Esophagus muscularis mucosa (tissue), 4 donors: ENCODE measurements at places on chromosomes 1 and 21. TPM values are rescaled to one million over a fixed set of nuclear protein-coding genes. Genes with fewer than 3 reads are reported as not detected.

GRCh38 chr1:153985941-153986761 is at the start of gene RAB13:
RAB13 (minus strand) TSS chr1:153986339; CDS start chr1:153986236, 103 bp downstream.
- H3K4me1 ChIP-seq, result peaks cover 39% of the 10 kb centered on the region
- H3K36me3 ChIP-seq, result peaks cover 23% of the 10 kb centered on the region
- H3K4me3 ChIP-seq, result peak within 1 kb of the TSS; percentile 71
- DNase-seq, result peak; percentile 98
- H3K27ac ChIP-seq, result peak within 1 kb of the TSS; percentile 89

The RASSF5 gene
- 10.9 TPM for total RNA-seq

DNA sequence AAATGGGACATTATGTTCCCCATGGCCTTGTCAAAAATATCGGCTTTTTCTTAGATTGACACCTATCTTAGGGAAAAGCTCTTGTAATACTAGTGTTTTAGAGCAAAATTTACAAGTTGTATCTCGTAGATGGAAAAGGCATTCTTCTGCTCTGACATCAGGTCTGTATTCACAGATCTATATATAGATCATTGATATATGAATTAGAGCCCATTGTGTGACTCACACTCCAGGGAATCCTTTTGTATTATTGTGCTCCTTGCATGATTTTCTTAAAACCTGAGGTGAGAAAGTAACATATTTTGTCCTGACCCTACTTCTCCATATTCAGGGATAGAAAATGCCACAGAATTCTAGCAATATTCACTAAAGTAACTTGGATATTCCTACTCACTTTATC is 1160.8 kb upstream of the B3GALT2 start:
- H3K27ac ChIP-seq, result no peak overlapping the region
- no peak for DNase-seq
- H3K4me1 ChIP-seq, result no peaks in the 10 kb centered on the region
- H3K27me3 ChIP-seq, result no peaks in the 10 kb centered on the region

DNA sequence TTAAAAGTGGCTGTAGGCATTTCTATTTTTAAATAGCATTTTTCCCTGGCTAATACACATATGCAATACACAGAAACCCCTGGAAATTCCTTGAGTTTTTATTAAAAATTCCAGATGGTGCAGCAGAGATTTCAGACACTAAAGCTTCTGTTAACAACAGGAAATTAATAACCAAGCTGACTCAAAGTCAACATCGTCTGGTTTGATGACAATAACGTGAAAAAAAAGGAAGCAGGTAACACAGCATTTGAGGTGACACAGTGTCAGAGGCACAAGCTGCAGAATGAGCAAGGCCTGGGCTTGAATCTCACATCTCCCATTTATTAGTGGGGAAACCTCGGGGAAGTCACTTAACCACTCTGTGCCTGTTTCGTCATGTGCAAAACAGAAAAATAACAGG is 64.6 kb upstream of the GJB5 start:
- no peaks in the 10 kb centered on the region for H3K36me3 ChIP-seq
- DNase-seq, result no peak
- no peak overlapping the region for H3K4me3 ChIP-seq

DNA sequence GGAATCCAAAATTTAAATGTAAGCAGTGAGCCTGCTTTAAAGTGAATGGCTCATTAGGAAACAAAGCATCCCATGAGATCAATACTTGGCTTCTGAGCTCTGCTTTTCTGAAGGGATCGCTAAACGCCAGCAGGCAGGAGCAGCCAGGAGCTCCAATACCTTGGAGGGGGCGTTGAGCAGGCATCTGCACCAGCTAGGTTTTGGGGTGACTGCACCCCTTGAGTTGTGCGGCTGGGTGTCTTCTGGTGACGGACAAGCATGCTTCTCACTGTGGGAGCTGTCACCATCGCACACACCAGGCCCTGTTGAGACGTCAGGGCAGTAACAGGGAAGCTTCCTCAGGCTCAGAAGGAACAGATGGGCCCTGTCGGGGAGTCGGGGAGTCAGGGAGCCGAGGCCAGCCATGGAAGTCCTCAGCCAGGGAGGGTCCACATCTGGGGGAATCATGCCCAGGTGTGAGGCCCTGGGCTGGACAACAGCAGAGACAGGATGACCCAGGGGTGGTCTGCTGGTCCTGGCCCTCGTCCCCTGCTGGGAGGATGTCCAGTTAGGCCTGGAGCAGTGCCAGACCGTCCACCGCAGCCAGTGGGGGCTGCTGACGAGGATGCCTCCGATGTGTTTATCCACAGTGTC is 57.9 kb upstream of the ADARB1 start:
- no peaks in the 10 kb centered on the region for H3K27me3 ChIP-seq
- no peak overlapping the region for H3K27ac ChIP-seq
- H3K4me1 ChIP-seq, result peaks cover 54% of the 10 kb centered on the region
- H3K36me3 ChIP-seq, result no peaks in the 10 kb centered on the region
- DNase-seq, result no peak

GRCh38 chr1:209911746-209912145 is 26.3 kb upstream of the SYT14 start:
- H3K36me3 ChIP-seq, result no peaks in the 10 kb centered on the region
- H3K4me3 ChIP-seq, result no peak overlapping the region
- H3K27me3 ChIP-seq, result no peaks in the 10 kb centered on the region
- H3K4me1 ChIP-seq, result no peaks in the 10 kb centered on the region
- no peak overlapping the region for H3K27ac ChIP-seq
- DNase-seq, result no peak

GRCh38 chr1:55988963-55989452 is 590.4 kb downstream of the PLPP3 start:
- no peak for DNase-seq
- no peak overlapping the region for H3K27ac ChIP-seq

DNA sequence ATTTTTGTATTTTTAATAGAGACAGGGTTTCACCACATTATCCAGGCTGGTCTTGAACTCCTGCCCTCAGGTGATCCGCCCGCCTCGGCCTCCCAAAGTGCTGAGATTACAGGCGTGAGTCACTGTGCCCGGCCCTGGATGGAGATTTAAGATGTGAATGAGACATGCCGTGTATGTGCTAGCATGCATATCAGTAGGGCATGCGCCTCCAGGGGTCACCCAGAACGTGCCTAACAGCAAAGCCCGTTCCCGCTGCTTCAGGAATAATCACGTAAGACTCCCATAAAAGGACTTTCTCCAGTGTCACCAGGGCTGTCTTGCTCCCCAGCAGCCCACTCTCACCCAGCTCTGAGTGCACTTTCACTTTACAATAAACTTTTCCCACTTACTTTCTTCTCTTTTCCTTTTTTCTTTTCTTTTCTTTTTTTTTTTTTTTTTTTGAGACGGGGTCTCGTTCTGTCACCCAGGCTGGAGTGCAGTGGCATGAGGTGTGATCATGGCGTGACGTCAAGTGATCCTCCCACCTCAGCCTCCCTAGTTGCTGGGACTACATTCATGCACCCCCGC is 46.9 kb upstream of the DISP3 start:
- no peaks in the 10 kb centered on the region for H3K36me3 ChIP-seq
- peaks cover 43% of the 10 kb centered on the region for H3K27me3 ChIP-seq
- H3K4me1 ChIP-seq, result no peaks in the 10 kb centered on the region

GRCh38 chr21:44576025-44576420 is 2.5 kb downstream of the KRTAP10-4 start:
- DNase-seq, result peak; percentile 78
- no peak overlapping the region for H3K27ac ChIP-seq
- no peak overlapping the region for H3K4me3 ChIP-seq
- H3K27me3 ChIP-seq, result no peaks in the 10 kb centered on the region

DNA sequence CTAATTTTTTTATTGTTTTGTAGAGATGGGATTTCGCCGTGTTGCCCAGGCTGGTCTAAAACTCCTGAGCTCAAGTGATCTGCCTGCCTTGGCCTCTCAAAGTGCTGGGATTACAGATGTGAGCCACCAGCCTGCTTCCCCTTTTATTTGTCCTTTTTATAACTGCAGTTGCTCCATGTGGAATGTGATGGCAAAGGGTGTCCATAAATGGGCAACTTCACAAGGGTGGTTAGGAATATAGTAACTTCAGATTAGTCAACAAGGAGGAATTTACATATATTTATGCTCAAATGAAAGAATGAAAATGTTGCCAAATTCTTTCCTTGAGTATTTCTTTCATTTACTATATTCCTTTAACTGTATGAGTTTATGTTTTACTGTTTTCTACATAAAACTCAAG is 182.9 kb downstream of the BACH1 start:
- H3K36me3 ChIP-seq, result no peaks in the 10 kb centered on the region
- no peak for DNase-seq
- no peak overlapping the region for H3K4me3 ChIP-seq
- H3K4me1 ChIP-seq, result peaks cover 4% of the 10 kb centered on the region

DNA sequence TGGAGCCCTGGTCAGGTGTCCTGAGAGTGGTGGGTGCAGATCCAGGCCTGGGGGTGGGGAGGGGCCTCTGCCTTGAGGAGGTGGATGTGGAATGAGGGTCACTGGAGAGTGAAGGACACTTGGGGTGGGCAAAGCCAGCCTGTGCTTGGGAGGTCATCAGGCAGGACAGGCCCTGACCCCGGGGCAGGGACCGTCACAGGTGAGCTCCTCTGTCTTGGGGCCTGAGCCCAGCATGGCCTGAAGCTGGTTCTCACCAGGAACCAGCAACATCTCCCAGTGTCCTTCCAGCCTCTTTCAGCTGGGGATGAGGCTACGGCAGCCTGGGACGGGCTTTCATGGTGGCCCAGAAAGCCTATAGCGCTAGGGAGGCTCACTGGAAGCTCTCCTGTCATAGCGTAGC is 831 bp upstream of the KRTAP10-2 start:
- H3K4me1 ChIP-seq, result peaks cover 9% of the 10 kb centered on the region
- H3K27ac ChIP-seq, result no peak overlapping the region
- no peaks in the 10 kb centered on the region for H3K36me3 ChIP-seq
- peak; percentile 80 for DNase-seq
- no peak overlapping the region for H3K4me3 ChIP-seq
- H3K27me3 ChIP-seq, result peaks cover 57% of the 10 kb centered on the region

GRCh38 chr21:31875496-31876015 is 2.7 kb downstream of the HUNK start:
- no peak overlapping the region for H3K27ac ChIP-seq
- no peaks in the 10 kb centered on the region for H3K36me3 ChIP-seq
- DNase-seq, result no peak
- H3K27me3 ChIP-seq, result peaks cover 16% of the 10 kb centered on the region

GRCh38 chr21:17540530-17540929 is 27.7 kb downstream of the CXADR start:
- H3K27ac ChIP-seq, result no peak overlapping the region
- no peak overlapping the region for H3K4me3 ChIP-seq
- H3K27me3 ChIP-seq, result no peaks in the 10 kb centered on the region
- no peak for DNase-seq

- peaks cover 5% of the 10 kb centered on the region for H3K4me1 ChIP-seq
- no peak overlapping the region for H3K4me3 ChIP-seq
- no peak for DNase-seq
- H3K27ac ChIP-seq, result no peak overlapping the region
These were observed 33.6 kb upstream of the DISP1 start for GRCh38 chr1:222781251-222781650.

The TRABD2B gene
- total RNA-seq, result 4.0 TPM

DNA sequence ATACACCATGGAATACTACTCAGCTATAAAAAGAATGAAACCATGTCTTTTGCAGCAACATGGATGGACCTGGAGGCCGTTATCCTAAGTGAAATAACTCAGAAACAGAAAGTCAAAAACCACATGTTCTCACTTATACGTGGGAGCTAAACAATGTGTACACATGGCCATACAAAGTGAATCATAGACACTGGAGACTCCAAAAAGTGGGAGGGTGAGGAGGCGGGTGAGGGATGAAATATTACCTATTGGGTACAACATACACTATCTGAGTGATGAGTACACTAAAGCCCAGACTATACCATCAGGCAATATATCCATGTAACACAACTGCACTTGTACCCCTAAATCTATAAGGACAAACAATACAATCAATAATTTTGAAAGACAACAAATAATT is 39.5 kb upstream of the FAM20B start:
- peak; percentile 19 for DNase-seq
- H3K4me3 ChIP-seq, result no peak overlapping the region
- no peaks in the 10 kb centered on the region for H3K36me3 ChIP-seq
- H3K27me3 ChIP-seq, result no peaks in the 10 kb centered on the region
- no peak overlapping the region for H3K27ac ChIP-seq

- H3K27ac ChIP-seq, result no peak overlapping the region
- DNase-seq, result no peak
- H3K36me3 ChIP-seq, result no peaks in the 10 kb centered on the region
- no peak overlapping the region for H3K4me3 ChIP-seq
These were observed 11.3 kb upstream of the PDZK1IP1 start for GRCh38 chr1:47201179-47201578.

The SYCP1 gene
- not detected for total RNA-seq

GRCh38 chr1:58927041-58927721 is 143.3 kb upstream of the JUN start:
- H3K4me1 ChIP-seq, result peaks cover 17% of the 10 kb centered on the region
- no peaks in the 10 kb centered on the region for H3K27me3 ChIP-seq
- no peak overlapping the region for H3K4me3 ChIP-seq
- H3K36me3 ChIP-seq, result no peaks in the 10 kb centered on the region

- H3K4me1 ChIP-seq, result peaks cover 47% of the 10 kb centered on the region
- no peaks in the 10 kb centered on the region for H3K36me3 ChIP-seq
- no peak overlapping the region for H3K4me3 ChIP-seq
- H3K27ac ChIP-seq, result peak overlapping the region; percentile 93
- H3K27me3 ChIP-seq, result no peaks in the 10 kb centered on the region
- no peak for DNase-seq
These were observed 2.1 kb upstream of the EFNA1 start for GRCh38 chr1:155125511-155125945.

The AIM2 gene
- not detected for total RNA-seq

GRCh38 chr1:29967261-29967660 is 730.9 kb downstream of the PTPRU start:
- H3K4me1 ChIP-seq, result no peaks in the 10 kb centered on the region
- H3K27me3 ChIP-seq, result no peaks in the 10 kb centered on the region
- no peak for DNase-seq
- H3K4me3 ChIP-seq, result no peak overlapping the region

DNA sequence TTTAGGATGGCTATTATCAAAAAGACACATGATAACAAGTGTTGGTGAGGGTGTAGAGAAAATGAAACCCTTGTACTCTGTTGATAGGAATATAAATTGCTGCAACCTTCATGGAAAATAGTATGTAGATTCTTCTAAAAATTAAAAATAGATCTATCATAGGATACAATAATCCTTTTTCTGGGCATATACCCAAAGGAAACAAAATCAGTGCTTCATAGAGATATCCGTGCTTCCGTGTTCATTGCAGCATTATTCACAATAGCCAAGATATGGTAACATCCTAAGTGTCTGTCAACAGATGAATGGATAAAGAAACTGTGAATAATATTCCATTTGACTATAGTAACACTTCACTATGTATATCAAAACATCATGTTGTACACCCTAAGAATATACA is 106.7 kb downstream of the MIS18A start:
- no peak overlapping the region for H3K27ac ChIP-seq
- DNase-seq, result no peak
- H3K4me1 ChIP-seq, result peaks cover 7% of the 10 kb centered on the region
- no peaks in the 10 kb centered on the region for H3K36me3 ChIP-seq
